ENCODE measurements at places on chromosomes 4 and X.

DNA sequence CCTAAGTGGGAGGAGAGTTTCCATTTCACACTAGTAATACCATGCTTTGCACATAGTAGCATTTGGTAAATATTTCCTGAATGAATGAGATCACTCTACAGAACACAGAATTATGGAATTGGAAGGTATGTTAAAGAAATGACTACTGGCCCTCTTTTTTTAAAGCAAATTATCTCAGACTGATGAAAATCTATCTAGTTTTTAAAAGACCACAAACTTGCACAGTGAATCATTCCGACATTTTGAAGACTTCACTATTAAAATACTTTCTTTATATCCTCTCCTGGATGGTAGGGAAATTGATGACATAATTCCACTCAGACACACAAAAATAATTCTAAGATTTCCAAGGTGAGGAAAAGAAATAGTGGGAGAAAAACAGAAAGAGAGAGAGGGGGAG lies 68.4 kb upstream of the ETNPPL start:
- no peak for DNase-seq

DNA sequence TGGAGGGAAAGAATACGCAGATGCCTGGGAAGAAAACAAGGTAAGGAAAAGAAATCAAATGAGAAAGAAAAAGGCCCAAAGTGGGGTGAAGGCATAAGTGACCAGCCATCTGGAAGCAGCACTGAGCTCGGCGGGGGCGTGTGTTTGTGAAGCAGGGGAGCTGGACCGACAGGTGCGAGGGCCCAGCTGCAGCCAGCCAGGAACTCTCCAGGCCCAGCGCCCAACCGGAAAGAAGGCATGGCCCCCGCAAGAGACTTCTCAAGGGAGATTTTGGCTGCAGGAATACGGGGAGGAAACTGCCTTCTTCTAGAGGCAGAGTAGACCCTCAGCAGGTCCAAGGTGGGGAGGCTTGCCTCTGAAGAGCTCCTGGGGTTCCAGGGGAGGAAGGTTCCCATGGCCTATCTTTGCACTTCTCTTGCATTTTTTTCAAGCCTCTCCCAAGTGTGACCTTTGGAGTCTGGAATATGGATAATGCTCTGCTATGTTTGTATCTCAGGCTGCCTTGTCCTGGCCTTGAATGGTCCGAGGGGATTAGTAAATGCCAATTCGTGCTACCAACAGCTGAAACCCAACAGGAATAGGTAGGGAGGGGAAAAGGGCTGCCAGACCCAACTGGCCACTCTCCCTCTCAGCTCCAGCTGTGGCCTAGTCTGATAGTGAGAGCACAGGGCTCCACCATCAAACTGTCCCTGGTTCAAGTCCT lies 10.8 kb upstream of the CITED1 start:
- DNase-seq: no peak

GRCh38 chr4:169664615-169665014 lies 44.2 kb downstream of the CLCN3 start:
- DNase-seq: no peak

- peak; percentile 63 for DNase-seq
Measured at GRCh38 chrX:71809886-71810285, 46.7 kb downstream of the CXorf49B start.

DNA sequence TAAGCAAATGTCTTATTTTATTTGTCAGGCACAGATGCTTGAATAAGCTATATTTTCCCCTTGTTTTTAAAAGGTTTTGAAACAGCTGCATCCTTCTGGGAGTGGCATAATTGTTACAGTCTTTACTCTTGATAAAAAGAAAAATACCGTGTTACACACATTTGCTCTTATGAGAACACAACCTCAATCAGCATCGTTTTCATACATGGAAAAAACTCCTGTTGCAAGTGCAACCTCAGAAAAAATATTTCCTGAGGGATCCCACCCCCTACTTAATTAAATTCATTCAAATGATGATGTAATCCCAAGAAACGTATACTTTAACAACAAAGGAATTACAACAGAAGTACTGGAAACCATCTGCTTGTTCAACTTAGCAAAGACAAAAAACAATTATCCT lies 58.6 kb downstream of the SMAD1 start:
- DNase-seq: no peak

- no peak for DNase-seq
Measured at GRCh38 chr4:110678517-110679227, 55.8 kb upstream of the PITX2 start.

GRCh38 chr4:144223149-144223548 lies 82.6 kb upstream of the GYPA start:
- DNase-seq: no peak

GRCh38 chr4:157115613-157116335 lies 39.8 kb downstream of the GLRB start:
- peak; percentile 30 for DNase-seq

DNA sequence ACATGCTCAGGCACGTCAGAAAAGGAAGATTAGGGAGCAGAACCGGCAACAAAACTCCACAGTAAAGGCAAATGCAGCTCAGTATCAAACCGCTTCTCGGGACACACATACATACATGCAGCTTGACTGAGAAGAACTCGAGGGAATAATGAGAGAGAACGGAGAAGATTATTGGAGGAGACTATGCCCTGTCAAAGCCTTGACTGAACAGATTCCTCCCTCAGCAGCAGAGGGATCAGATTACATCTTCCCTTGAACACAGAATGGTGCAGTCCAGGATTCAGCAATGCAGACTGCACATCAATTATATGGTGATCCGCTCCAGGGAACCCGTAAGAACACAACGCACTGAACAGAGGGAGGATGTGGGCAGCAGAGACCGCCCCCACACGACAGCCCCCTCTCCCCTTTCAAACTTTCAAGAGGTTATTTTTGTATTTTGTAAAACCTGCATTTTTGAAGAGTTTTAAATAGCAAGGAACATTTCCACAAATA lies 183.2 kb downstream of the FBXW7 start:
- DNase-seq: peak; percentile 91

DNA sequence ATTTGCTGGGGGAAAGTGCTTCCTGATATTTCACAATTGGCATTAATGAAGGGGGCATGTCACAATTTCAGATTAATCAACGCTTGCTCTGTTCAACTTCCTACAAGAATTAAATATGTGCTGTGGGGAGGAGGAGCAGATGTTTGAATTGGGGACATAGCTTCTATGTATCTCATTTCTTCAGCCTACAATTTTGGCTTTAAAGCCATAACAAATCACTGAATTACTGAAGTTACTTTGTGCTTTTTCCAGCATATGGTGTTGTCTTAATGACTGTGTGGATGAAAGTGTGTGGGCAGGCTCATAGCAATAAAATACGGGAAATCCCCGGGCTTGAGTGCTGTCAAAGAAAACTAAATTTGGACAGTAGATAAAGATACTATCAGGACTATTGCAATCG lies 813 bp downstream of the TLR7 start:
- DNase-seq: no peak

- peak; percentile 11 for DNase-seq
Measured at GRCh38 chr4:132297346-132297745, 851.7 kb upstream of the PCDH10 start.

DNA sequence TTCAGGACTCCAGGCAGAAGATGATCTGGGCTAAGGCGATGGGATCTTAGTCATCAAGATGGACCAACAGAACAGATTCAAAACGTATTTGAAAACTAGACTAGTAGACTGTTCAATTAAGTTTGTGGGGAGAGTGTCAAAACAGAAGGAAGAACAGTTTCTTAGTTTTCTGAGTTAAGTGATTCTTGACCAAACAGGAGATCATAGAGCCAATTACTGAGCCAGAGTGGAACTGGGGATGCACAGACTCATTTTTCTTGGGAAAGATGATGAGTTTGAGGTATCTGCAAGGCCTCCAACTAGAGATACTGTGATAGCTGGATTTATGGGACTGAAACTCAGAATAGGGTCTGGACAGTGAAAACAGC lies 119.5 kb downstream of the REELD1 start:
- no peak for DNase-seq

- no peak for DNase-seq
Measured at GRCh38 chr4:27894951-27895350, 1034.3 kb downstream of the STIM2 start.

DNA sequence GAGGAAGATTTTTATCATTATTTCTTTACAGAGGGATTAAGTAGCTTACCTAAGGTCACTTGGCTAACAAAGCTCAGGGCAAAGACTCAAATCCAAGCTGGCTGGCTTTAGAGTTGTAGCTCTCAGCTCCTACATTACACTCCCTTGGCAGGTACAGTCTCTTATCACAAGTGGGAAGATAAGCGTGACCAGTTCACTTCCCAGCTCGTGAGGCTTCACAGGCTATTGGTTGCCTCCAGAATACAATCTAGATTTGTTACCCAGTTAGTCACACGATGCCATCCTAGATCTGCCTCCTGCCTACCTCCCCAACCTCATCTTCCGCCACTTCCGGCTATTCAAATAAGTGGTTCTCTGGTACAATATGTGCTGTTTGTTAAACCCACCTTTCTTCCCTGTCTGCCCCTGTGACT lies 3.7 kb downstream of the MMRN1 start:
- no peak for DNase-seq

DNA sequence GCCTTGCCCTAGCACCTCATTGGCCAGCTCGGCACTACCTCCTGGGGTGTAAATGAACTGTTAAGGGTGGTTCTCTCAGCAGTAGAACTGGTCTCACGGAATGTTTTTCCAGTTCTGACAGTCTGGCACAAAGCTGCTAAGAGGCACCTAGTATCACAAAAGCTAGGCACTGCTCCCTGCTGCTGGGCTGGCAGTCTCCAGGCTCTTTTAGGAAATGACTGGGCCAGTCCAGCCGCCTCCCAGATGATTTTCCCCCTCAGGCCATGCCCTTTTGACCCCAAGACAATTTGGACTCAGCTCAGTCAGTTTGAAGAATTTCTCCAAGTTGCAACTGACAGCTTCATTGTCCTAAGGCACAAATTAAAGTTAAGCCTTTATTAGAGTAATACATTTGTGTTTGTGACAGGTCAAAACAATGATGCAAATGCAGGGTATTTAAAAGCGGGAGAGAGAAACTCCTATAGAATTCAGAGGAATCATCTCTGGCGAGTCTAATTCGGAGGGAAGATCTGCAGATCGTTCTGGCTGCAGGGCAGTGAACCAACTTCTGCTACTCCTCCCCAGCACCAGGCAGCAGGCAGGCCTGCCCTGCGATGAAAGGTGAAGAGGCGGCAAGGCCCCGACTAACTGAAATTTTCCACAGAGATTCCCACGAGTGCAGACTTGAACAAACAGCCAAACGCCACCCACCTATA lies 7.9 kb downstream of the FRMD7 start:
- no peak for DNase-seq

- peak; percentile 11 for DNase-seq
Measured at GRCh38 chrX:55908661-55909212, 191.2 kb downstream of the RRAGB start.

- DNase-seq: peak; percentile 21
Measured at GRCh38 chrX:66731398-66731797, 92.5 kb upstream of the EDA2R start.

- DNase-seq: no peak
Measured at GRCh38 chrX:123960956-123961267, 594 bp upstream of the STAG2 start.

DNA sequence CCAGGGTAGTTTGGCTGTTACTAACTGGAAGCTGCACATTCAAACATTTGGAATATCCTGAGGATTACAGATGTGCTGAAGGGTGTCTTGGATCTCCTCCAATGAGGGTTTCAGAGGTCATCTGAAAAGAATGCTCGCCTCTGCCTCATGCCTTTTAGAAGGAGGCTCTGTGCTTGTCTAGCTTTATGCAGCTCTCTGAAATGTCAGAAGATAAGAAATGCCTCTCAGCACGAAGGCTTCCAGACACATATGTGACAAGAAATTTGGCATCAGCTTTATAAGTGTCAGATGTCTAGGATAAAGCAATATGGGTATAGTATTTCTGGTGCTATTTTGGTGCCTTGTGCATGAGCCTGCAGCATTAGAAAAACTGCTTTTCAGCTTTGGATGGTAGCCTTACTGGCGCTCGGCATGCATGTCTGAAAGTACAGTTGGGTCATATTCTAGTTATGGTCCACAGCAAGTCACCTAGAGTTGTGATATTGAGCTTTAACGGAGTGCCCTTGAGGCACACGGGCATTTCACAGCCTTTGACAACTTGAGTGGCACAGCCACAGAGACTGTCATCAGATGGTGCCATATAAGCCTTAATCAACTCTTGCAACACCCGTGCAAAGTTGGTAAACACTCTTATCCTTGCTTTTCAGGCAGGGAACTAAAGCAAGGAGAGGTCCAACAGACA lies 70.8 kb upstream of the PGRMC2 start:
- peak; percentile 67 for DNase-seq

DNA sequence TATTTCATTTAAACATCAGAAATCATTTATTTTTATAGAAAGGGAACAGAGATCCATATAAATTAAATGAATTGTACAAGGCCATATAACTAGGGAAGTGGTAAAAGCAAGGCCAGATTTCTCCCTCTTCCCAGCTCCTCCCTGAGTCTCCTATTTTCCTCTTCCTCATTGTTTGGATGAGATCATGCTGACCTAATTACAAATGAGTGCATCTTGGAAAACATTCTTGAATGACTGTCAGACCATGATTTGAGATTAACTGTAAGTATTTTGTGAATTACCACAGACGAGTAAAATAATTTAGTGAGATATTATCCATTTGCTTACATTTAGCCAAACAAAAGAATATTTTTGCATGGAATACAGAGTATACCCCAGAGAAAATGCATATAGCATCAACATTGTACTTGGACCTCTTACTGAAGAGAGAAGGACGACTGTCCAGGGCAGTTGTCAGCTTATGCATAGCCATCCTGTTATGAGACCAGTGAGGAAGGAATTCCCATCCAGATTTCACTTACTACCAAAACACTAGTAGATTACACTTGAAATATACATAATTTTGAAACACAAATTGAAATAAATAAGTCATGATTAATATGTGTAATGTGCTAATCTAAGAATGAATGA lies 47.3 kb downstream of the SLAIN2 start:
- DNase-seq: peak; percentile 31

DNA sequence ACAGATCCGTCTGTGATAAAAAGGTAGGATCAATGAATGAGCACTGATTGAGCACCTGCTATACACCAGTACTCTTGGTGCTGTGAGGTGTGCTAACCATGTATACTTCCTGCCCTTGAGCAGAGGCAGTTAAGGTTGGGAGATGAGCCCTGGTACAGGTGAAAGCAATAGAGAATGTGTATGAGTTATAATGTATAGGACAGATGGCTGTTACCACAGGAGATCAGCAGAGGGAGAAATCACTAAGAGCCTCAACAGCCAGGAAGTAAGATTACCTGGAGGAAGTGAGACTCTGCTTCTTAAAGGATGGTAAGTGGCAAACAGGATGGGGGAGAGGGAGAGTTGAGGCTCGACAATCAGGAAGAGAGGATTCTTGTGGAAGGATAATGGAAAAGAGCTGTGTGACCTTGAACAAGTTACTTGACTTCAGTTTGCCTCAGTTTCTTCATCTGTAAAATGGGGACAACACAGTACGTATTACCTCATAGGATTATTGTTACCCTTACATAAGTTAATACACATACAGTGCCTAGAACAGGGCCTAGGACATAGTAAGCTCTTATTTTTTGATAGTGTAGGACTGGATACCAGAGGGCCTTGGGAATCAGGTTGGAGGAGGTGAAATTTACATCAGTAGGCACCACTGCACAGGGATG lies 9.1 kb downstream of the CXCR3 start:
- no peak for DNase-seq

Measured in H4 (cell line).